OCI-M1 (cell line): ENCODE measurements at places on chromosomes 1 and 21.
A peak's percentile ranks its signal among the peaks of the same experiment; 100 is the strongest.

GRCh38 chr1:33441088-33441745 lies 10.3 kb upstream of the PHC2 start:
- no peak for DNase-seq

- no peak for DNase-seq
Measured at GRCh38 chr1:99723251-99723650, 43.2 kb downstream of the FRRS1 start.

DNA sequence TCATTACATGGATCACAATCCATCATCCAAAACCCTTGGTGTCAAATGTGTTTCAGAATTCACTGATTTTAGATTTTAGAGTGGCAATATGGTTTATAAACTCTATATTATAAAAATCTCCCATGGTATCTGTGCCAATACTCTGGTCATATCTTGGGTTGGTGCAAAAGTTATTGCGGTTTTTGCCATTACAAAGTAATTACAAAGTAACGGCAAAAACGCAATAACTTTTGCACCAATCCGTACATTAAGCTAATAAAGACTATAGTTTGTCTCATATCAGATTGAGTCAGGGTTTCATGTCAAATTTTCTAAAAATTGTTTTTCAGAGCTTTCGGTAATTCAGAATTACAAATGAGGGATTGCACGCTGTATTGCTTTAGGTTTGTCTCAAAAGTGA lies 23.4 kb upstream of the NTMT2 start:
- DNase-seq = no peak

- no peak for DNase-seq
Measured at GRCh38 chr1:117114877-117115276, 6.7 kb downstream of the TRIM45 start.

DNA sequence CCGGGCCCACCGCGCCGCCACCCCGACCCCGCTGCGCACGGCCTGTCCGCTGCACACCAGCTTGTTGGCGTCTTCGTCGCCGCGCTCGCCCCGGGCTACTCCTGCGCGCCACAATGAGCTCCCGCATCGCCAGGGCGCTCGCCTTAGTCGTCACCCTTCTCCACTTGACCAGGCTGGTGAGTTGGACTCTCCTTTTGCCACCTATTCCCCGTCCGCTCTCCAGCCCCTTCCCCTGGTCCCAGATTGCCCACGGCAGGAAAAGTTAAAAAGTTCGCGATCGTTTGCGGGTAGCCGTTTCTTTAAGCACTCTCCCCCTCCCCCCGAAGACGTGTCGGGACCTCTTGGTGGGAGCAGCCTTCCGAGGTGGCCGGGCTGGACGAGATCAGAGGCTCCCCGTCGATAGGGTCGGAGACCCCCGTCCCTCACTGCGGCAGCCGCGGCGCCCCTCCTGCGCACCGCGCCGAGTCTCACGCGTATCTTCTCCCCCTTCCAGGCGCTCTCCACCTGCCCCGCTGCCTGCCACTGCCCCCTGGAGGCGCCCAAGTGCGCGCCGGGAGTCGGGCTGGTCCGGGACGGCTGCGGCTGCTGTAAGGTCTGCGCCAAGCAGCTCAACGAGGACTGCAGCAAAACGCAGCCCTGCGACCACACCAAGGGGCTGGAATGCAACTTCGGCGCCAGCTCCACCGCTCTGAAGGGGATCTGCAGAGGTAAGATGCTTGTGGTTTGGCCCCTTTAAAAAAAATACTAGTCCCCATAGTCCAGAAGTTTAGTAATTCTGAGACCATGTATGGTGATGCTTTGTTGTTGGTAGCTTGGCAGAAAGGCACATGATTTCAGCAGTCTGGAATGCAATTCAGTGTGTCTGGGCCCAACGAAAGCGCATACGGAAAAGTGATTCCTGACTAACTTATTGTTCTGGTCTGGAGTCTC lies 576 bp downstream of the CCN1 start:
- peak; percentile 56 for DNase-seq

DNA sequence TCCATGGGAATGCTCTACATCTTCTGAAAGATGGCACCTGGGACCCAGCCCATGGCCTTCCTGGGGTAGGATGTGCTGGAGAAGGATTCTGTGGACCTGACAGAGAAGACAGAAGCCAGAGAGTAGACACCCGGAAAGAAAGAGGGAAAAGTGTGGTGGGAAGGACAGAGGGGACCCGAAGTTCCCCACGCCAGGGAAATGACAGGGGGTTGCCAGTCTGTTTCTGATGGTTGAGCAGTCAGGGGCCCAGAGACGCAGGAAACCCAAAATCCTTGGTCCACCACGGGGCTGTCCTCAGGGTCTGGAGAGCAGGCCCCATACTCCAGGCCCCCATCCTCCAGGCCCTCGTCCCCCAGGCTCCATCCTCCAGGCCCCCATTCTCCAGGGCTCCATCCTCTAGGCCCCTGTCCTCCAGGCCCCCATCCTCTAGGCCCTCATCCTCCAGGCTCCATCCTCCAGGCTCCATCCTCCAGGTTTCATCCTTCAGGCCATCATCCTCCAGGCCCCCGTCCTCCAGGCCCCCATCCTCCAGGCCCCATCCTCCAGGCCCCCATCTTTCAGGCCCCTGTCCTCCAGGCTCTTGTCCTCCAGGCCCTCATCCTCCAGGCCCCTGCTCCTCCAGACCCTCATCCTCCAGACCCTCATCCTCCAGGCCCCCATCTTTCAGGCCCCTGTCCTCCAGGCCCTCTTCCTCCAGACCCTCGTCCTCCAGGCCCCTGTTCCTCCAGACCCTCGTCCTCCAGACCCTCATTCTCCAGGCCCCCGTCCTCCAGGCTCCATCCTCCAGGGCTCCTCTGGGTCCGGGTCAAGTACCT lies 1.0 kb upstream of the TFF2 start:
- no peak for DNase-seq

GRCh38 chr1:56034847-56035481 lies 544.4 kb downstream of the PLPP3 start:
- DNase-seq = no peak

GRCh38 chr1:118998171-118998570 lies 10.0 kb upstream of the TBX15 start:
- no peak for DNase-seq

- DNase-seq = peak; percentile 93
Measured at GRCh38 chr1:205287767-205288559, 33.6 kb downstream of the NUAK2 start.

GRCh38 chr1:58968360-58968952 lies 184.6 kb upstream of the JUN start:
- peak; percentile 89 for DNase-seq

GRCh38 chr1:59357645-59358320 lies 60.9 kb downstream of the FGGY start:
- no peak for DNase-seq

- DNase-seq = no peak
Measured at GRCh38 chr1:151839457-151840403, at the start of gene C2CD4D. TSS of gene C2CD4D (minus strand) at chr1:151839820. CDS start at chr1:151838989, 831 bp downstream.

DNA sequence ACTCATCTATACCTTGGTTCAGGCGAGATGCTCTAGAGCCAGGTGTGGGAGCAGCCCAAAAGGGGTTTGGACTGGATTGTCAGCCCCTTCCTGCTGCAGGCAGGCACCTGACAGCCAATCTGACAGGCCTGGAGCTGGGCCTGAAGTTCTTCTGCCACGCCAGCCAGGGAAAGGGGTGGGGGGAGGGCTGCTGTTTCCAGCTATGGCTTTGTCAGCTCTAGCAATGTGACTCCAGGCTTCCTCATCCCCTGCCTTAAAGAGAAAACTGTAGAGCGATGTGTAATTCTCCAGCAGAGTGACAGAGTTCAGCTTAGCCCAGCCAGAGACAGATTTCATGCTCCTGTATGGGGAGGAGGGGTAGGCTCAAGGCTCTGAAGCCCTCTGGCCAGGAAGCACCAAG lies 30.3 kb downstream of the WNT4 start:
- DNase-seq = no peak

DNA sequence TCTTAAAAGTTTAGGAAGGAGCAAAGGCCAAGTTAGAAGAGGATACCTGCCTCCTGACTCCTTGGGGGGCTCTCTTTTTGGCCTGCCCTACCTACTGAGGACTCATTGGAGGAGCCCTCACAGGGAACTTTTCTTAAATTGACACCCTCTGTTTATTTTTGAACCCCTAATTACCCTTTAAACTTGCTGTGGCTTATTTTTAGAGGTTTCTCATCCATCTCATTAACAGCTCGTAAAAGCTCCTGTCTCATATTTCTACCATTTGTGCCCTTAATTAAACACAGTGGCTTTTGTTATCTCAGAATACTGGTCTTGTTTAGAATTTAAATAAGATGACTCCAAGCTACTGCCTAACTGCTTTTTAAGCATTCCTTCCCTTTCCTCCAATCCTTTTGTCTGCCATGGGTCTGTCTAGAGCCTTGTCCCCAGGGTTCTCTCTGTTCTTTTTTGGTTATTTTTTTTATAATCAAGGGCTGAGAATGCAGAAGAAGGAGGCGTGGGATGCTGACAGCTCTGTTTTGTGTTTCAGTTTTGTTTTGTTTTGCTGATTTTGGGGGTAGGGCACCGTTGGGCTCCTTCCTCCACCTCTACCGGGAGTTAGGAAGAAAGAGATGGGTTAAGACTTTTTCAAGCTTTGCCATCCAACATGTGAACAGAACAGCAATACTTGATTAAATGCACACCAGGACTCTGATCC lies 78.0 kb downstream of the SYT6 start:
- peak; percentile 27 for DNase-seq

GRCh38 chr1:223180731-223181321 lies 37.8 kb upstream of the TLR5 start:
- no peak for DNase-seq

- DNase-seq = no peak
Measured at GRCh38 chr1:234647245-234647644, 37.3 kb upstream of the IRF2BP2 start.

GRCh38 chr1:160257411-160258015 lies 4.8 kb downstream of the DCAF8 start:
- DNase-seq = no peak

- DNase-seq = no peak
Measured at GRCh38 chr1:221392453-221392852, 349.4 kb downstream of the DUSP10 start.

GRCh38 chr1:99170516-99170915 lies 93.8 kb upstream of the PLPPR4 start:
- no peak for DNase-seq

- no peak for DNase-seq
Measured at GRCh38 chr1:206754011-206754410, 16.6 kb upstream of the IL19 start.

GRCh38 chr1:228336308-228337030 lies 70.2 kb downstream of the TRIM11 start:
- DNase-seq = no peak

DNA sequence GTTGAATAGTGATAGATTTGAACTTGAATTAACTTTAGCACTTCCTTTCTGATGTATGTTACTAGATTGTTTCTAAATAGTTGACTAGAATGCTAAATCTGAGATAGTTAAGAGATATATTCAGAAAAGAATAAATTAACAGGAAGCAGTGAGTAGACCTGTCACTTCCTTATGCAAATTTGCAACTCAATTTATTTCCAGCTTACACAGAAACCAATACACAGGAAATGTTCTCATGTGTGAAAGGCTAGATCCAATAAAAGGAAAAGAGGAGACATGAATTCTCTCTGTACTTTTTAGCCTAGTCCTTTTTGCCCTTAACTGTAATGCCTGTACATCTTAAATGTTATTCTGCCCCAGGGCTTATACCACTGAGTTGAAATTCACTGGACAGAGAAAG lies 522.3 kb downstream of the COL11A1 start:
- DNase-seq = no peak

GRCh38 chr1:21468599-21468998 lies 28.7 kb downstream of the NBPF3 start:
- DNase-seq = peak; percentile 69

- no peak for DNase-seq
Measured at GRCh38 chr1:31435471-31436409, 22.7 kb downstream of the SERINC2 start.
